ENCODE measurements at places on chromosomes 1 and 21. TPM values are rescaled to one million over a fixed set of nuclear protein-coding genes. Genes with fewer than 3 reads are reported as not detected.

SPRR3 gene
- total RNA-seq = not detected

GRCh38 chr21:35357041-35357780, 308.1 kb upstream of the RUNX1 start:
- DNase-seq = no peak

- DNase-seq = no peak
These were observed 246.8 kb downstream of the LMO4 start for GRCh38 chr1:87575528-87575927.

- no peak for DNase-seq
These were observed 13.8 kb downstream of the UBE4B start for GRCh38 chr1:10046356-10047085.

- peak; percentile 6 for DNase-seq
These were observed 112.5 kb downstream of the USH2A start for GRCh38 chr1:216310776-216311175.

- no peak for DNase-seq
These were observed 159.2 kb downstream of the HFM1 start for GRCh38 chr1:91245435-91245834.

Measured in activated CD4-positive, alpha-beta T cell treated with anti-CD3 and anti-CD28 coated beads for 36 hours (primary cell).